ENCODE measurements at places on chromosomes 11 and 22. TPM values are rescaled to one million over a fixed set of nuclear protein-coding genes. Genes with fewer than 3 reads are reported as not detected.
A peak's percentile ranks its signal among the peaks of the same experiment; 100 is the strongest.

The SAA2 gene
- 22.0 TPM for total RNA-seq

GRCh38 chr22:22702237-22703202, 58.1 kb downstream of the GGTLC2 start:
- peak; percentile 55 for DNase-seq

The CRYBB2 gene
- not detected for total RNA-seq

GRCh38 chr11:78504181-78504580, 70.5 kb downstream of the NARS2 start:
- DNase-seq = no peak

- no peak for DNase-seq
Observed at GRCh38 chr11:111819829-111820237, 51.5 kb downstream of the ALG9 start.

The ACCS gene
- 19.6 TPM for total RNA-seq

The PLAAT5 gene
- 0.57 TPM for total RNA-seq

DNA sequence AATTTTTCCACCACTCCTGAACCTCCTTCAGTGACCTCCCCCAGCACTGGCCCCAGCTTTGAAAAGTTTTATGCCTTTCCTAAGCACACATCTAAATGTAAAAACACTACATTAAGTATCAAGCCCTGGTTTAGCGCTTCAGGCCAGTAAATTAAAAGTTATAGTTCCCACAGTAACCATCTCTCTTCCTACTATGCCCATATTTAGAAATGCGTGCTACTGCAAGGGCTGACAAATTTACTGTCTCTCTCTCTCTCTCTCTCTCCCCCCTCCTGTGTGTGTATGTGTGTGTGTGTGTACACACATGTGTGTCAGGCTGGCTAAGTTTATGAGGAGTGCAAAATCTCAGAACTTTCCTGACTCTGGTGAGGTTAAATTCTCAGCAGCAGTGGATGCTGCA, 231.4 kb downstream of the LARGE1 start:
- no peak for DNase-seq

The PKP3 gene
- 154 TPM for total RNA-seq

GRCh38 chr11:125022551-125022950, 40.6 kb upstream of the SLC37A2 start:
- no peak for DNase-seq

- no peak for DNase-seq
Observed at GRCh38 chr11:65962141-65962564, 619 bp downstream of the SART1 start.

- DNase-seq = peak; percentile 45
Observed at GRCh38 chr22:42726811-42727210, 6.1 kb upstream of the A4GALT start.

The RNF26 gene
- 31.8 TPM for total RNA-seq

The CYB561A3 gene
- 39.2 TPM for total RNA-seq

DNA sequence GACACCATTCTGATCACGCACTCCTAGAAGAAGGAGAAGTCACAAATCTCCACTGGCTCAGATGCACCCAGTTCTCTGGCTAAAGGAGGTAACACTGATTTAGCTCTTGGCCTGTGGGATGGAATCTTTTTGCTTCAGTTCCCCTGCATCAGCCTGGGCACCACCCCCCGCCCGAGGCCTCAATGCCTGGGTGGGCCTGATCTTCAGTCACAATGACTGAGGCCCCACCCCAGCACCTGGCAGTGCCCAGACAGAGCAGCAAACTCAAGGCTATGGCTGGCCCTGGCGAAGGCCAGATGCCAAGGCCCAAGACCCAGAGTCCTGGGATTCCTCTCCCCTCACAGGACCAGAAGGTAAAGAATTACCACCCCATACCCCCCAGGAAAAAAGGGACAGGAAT, 5.0 kb downstream of the CYB561A3 start:
- DNase-seq = no peak

The MS4A8 gene
- 3.5 TPM for total RNA-seq

DNA sequence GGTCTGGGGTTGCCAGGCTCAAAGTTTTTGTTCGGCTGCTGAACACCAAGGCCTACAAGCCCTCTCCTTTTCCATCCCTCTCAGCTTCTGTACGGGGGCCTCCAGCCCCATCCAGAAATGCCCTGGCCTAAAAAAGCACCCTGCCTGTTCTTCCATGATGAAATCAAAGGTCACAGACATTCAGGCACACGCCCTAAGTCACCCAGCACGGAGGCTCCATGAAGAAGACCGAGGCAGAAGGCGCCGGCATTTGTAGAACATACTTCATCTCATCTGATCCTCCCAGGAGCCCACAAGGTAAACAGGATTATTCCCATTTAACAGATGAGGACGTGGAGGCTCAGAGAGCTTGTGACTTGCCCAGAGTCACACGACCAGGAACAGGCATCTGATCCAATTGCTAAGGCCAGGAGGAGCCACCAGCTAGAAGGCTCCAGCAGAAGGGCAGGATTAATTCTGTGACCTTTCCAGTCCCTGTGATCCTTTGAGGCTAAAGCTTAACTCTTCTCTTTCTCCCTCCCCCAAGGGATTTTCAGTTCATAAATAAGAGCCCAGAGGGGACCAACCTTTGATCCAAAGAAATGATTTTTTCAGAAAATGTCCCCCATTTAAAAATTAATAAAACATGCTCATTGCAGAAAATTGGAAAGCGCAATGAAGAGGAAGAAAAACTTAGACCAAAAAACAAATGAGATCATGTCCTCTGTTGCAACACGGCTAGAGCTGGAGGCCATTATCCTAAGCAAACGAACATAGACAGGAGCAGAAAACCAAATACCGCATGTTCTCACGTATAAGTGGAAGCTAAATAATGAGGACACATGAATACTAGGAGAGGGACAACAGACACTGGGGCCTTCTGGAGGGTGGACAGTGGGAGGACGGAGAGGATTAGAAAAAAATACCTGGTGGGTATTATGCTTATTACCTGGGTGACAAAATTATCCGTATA, 38.7 kb downstream of the CYTH4 start:
- DNase-seq = no peak

DNA sequence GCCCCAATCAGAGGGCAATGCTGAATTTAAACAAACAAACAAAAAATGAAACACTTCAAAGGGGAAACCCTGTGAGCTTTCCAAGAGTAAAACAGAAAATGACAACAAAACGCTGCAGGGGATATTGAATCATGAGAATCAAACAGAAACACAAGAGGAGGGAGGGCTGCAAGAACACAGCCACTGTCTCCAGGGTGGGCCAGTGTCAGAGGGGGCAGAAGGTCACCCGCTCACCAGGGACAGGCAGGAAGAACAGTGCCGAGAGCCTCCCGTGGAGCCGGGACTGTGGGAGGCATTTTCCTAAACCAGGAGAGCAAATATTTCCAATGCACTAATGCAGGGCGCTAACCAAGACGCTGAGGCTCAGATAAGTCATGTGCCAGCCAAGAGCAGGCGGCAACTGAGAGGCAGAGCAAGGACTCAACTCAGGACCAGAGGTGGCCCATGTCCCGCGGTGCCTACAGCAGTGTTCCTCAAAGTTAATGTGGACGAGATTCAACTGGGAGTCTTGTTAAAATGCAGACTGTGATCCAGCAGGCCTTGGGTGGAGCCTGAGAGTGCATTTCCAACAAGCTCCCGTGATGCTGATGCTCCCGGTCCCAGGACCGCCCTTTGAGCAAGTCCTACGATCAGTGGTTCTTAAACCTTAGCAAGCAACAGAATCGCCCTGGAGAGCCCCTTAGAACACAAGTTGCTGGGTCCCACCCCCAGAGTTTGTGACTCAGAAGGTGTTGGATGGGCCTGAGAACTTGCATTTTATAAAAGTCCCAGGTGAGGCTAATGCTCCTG, 197.2 kb downstream of the TENM4 start:
- no peak for DNase-seq

The DNAL4 gene
- 15.6 TPM for total RNA-seq

Data from Calu3 (cell line).